Stimulated activated CD4-positive, alpha-beta T cell treated with anti-CD3 and anti-CD28 coated beads, Interleukin-1b, Interleukin-23, amount 100 ng/mL, for 4 hours (primary cell): ENCODE measurements at places on chromosomes 5 and 9.

DNA sequence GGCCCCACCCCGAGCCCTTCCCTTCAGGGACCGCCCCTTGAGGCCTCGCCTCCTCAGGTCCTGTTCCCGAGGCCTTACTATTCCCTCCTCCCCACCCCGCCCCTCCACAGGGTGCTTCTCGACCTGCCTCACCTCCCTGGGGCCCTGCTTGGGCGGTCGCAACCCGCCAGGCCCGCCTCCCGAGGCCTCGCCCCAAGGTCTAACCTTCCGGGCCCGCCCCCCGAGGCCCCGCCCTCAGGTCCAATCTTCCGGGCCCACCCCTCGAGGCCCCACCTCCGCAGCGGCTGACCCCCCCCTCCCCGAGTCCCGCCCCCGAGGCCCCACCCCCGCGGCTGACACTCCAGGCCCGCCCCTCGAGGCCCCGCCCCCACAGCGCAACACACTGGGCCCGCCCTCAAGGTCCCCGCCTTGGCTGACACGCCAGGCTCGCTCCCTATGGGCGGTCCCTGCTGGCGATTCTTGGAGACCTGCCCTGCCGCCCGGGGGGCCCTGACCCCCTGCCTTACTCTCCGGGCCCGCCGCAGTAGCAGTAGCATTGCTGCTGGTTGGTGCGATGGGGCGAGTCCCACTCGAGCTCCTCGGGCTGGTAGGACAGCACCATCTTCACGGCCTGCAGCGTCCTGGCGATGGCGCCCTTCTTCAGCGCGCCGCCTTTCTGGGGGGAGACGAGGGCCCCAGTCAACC is 8.2 kb downstream of the PHF19 start:
- peak; percentile 98 for DNase-seq

DNA sequence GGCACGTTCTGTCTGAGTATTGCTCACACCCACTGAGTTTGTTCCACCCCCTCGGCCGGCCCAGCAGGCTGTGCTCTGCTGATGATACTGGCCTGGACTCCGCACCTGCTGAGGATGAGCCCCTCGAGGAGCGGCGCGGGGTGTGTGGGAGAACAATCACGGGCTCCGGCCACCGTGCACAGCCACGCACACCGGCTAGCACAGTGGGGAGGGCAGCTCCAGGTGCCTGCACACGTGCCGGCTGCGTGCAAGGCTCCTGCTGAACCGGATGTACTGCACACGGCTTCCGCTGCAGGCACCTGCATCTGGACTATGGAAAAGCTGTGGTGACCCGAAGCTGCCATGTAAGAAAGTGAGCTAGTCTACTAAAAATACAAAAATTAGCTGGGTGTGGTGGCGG is 485.2 kb upstream of the CDH9 start:
- no peak for DNase-seq

DNA sequence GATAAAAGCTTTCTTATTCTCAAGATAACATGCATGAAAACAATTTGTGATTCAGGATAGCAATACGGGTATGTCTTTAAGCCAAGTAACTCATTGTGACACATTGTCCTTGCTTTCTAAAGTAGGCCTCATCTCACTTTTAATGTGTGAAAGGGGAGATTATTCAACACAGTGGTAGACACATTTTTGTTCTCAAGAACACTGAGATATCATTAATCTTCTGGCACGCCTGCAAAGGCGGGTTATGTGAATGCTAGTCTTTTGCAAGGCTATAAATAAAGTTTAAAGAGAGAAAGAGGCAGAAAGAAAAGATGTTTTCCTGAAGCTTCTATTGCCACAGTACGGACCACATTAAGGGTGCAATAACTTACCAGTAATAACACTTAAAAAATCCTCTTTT is 181.8 kb upstream of the MEF2C start:
- DNase-seq: no peak

- DNase-seq: no peak
Observed at GRCh38 chr5:173950829-173951228, 38.1 kb upstream of the C5orf47 start.

DNA sequence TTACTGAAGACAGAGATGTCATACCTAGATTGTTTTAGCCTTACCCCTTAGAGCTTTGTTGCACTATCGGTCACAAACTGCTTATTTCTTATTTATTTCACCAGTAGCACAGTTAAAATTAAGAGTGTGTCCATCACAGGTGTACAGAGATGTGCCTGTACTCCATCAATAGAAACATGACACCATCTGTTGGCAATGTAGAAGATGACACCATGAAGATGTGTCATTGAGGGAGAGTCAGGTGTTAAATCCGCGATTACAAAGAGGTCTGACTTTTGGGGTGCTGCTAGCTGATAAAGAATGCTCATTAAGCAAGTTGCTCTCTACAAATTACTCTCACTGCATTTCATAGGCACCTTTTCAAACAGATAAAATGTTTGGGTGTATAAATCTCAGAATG is 164.4 kb downstream of the SMARCA2 start:
- DNase-seq: no peak

- no peak for DNase-seq
Observed at GRCh38 chr9:37339923-37340322, 82.6 kb upstream of the GRHPR start.

GRCh38 chr9:71762900-71763653 is 5.2 kb downstream of the CEMIP2 start:
- no peak for DNase-seq

GRCh38 chr5:150077060-150077459 is 9.3 kb downstream of the CSF1R start:
- DNase-seq: no peak
